ENCODE measurements at places on chromosomes 2 and 18.

- DNase-seq, result no peak
Measured at GRCh38 chr18:7617738-7618422, 50.8 kb downstream of the PTPRM start.

- peak; percentile 66 for DNase-seq
Measured at GRCh38 chr2:55133467-55134315, 83.4 kb upstream of the RTN4 start.

- DNase-seq, result peak; percentile 58
Measured at GRCh38 chr2:29238497-29238896, 123.3 kb downstream of the CLIP4 start.

DNA sequence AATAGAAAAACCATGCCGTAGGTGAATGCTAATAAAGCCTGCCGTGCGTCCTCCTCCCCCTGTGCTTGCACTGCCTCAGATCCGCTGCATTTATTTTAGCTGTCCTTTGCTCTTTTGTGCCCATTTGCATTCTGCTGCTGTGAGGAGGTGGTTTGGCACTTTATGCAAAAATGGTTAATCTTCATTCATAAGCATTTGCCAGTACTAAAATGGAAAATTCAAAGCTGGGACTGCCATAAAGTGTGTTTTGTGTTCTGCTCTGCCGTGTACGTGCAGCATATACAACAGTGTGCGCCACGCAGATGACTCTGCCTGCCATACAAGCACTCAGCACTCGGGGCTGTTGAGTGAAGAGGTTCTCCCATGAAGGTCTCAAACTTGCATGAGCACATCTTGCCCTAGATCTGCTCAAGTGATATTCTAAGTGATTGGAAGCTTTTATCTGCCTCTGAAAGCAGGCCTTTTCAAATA is 73.6 kb downstream of the SPATS2L start:
- DNase-seq, result no peak

DNA sequence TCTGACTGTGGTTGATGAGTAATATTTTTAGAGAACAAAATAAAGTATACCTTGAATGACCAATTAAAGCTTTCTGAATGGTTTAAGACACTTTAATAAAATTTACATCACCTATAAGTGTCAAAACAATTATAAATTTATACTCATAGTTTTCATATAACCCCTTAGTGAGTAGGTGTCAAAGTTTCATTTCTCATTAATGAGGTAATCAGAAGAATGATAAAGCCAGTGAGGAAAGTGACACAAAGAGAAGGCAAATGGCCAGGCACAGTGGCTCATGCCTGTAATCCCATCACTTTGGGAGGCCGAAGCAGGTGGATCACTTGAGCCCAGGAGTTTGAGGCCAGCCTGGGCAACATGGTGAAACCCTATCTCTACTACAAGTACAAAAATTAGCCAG is 60.8 kb upstream of the CTLA4 start:
- no peak for DNase-seq

GRCh38 chr2:97267411-97268074 is 154.6 kb downstream of the ANKRD36 start:
- peak; percentile 13 for DNase-seq

- DNase-seq, result no peak
Measured at GRCh38 chr2:65877331-65878010, 445.1 kb upstream of the SPRED2 start.

DNA sequence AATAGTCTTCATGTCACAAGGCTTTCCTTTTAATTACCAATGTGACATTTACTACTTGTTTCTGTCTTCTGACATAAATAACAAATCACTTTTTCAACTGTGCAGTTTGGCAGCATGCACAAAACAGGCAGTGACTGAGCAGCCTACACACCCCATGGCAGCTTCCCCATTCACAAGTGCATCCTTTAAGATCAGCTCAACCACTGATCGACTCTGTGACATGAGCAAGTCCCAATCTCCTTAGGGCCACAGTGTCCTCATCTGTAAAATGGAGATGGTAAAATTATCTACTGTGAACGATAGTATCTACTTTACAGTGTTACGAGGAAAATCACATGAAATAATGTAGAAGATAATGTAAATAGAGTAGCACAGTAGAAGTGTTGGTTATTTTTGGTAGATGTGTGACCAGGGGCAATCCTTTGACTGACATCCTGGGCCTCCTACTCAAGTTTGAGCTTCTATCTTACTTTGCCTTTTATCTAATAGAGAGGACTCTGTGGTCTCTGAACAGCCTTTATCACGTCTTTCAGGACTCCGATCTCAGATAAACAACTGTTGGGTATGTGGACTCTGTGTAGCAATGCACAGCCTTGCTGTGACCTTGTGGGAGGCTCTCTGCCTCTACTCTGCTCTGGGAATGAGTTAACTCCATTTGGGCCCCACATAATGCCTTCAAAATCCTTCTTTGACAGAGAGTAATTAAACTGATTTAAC is 120.6 kb downstream of the PIGN start:
- DNase-seq, result no peak

GRCh38 chr18:24731981-24732380 is 271.5 kb downstream of the HRH4 start:
- no peak for DNase-seq

GRCh38 chr2:221397187-221397586 is 174.9 kb downstream of the EPHA4 start:
- no peak for DNase-seq

GRCh38 chr2:238811293-238811692 is 36.6 kb upstream of the TWIST2 start:
- no peak for DNase-seq

GRCh38 chr2:230318190-230319121 is 8.5 kb upstream of the SP140L start:
- peak; percentile 57 for DNase-seq
